ENCODE measurements at places on chromosomes 4 and X.
A peak's percentile ranks its signal among the peaks of the same experiment; 100 is the strongest.

DNA sequence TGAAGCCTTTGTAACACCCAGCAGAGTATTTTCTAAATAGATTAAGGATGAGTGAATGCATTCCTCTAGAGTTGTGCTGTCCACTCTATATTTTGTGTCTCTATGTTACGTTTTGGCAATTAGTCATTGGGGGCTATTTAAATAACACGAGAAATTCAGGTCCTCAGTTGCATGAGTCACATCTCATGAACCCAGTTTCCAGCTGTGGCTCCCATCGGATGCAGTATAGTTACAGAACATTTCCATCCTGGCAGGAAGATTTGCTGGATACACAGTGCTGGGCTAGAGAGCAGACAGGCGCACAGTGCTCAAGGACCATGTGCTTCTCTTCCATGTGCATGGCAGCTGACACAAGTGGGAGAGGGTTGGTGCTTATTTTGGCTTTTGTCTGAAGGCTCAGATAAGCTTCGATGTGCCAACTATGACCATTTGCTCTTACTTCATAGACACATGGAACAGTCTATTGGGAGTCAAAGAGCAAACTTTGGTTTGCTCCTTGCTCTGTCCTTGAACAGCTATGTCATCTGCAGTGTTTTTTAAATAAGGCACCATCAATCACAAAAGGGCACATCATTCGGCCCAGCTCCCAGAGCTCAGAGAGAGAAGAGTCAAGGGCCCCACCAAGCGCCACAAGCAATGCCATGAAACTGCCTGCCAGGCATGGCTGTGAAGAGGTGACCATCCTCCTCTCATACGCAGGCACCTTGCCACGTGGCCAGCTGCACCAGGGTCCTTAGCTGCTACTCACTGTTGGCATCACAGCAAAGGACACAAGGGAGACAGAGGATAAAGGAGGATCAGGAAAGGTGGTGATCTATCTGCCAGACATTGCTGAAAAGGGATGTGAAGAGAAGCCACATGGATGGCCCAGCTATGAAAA lies 8.1 kb upstream of the STS start:
- peak; percentile 91 for DNase-seq

GRCh38 chr4:142656178-142656577 lies 189.9 kb downstream of the INPP4B start:
- DNase-seq = peak; percentile 4

DNA sequence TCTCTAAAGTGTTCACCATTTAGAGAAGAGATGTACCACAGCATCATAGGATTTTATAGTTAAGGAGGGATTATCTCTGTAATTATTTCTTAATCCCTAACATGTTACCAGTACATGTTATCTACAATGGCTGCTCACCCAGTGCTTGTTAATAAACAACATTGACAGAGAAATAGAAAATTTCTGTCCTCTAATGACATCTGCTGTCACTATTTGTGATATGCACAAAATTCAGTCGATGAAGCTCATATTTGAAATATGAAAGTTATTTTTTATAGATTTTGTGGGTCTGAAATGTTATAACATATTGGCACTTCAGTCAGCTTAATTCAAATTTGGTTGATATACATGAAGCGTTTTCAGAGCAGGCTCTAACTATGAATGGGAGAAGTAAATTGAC lies 48.8 kb upstream of the GRXCR1 start:
- no peak for DNase-seq

- no peak for DNase-seq
Measured at GRCh38 chr4:184643731-184644130, 5.5 kb downstream of the CASP3 start.

DNA sequence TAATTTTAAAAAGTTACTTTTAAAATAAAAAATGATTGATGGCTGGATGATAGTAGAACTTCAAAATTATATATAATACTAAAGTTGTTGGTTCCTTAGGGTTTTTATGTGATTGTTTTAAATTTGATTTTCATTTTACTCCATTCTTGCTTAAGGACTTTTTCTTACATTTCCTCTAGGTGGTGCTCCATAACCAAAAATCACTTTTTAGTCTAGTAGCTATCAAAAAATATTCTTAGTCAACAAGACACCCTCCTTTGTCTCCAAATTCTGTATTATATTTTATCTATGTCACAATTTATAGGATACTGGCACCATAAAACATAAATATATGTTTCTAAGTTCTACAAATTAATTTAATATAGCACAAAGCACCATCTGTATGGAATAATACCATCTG lies 67.2 kb upstream of the BRWD3 start:
- DNase-seq = peak; percentile 16

- no peak for DNase-seq
Measured at GRCh38 chr4:55367084-55367722, 21.2 kb downstream of the SRD5A3 start.

DNA sequence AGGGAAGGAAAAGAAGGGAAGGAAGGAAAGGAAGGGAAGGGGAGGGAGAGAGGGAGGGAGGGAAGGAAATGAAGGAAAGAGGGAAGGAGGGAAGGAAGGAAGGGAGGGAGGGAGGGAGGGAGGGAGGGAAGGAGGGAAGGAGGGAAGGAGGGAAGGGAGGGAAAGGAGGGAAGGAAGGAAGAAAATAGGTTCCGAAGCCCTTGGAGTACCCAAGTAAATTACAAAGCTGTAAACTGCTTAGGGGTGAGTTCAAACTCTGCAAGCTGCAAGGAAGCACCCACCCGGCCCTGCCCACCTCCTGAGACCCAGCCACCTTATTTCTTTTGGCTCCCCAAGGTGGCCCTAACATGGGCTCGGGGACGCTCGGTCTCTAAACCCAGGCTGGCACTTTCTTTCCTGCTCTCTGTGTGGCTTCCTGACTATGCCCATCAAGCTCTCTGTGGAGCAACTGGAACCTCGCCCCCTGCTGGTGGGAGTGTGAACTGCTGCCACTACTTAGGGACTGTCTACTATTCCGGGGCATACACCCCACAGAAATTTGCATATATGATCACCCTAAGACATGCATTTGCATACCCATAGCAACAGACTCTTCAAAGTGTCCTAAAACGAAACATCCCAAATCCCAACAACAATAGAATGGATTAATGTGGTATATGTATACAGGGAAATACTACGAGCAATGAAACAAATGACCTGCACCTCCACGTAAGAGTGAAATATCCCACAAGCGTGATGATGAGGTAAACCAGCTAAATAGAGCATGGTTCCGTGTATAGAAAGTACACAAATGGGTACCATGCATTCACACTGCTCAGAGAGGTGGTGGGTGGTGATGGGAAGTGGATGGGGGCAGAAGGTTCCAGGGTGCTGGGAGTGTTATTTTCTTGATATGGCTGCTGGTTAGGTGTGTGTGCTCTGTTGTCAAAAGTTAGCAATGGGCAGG lies 151.7 kb upstream of the TBL1X start:
- DNase-seq = no peak

DNA sequence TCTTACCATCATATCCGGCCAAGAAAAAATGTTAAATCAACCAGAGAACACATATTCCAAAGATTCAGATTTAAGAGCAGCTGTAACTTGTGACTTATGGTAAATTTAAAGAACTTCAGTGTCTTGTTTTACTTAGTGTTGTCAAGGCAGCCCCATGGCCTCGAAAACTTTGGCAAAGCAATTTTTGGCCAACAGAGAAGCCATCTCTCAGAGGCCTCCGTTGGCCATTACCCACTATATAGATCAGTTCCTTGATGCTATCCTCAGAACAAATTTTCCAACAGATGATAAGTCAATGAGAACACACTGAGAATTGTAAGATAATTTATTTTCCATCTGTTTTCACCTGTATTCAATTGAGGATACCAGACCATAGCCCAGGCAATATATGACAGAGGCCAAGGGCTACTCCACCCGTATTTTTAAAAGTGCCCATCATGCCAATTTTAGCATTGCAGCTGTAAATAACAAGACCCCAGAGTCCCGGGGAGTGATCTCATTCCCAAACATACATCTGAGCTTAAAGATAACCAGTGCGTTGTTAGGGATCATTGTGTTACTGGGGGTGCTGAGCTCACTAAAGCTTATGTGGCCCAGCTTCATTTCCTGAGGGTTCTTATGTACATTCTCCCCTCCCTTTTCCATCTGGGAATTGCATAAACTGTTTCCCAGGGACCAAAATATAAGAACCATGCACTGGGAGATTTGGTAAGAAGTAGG lies 50.0 kb upstream of the PDHA1 start:
- DNase-seq = no peak

All from fibroblast of skin of abdomen (primary cell).